CD4-positive, alpha-beta T cell treated with Interleukin-4 for 4 hours (primary cell): ENCODE measurements at places on chromosomes 5 and 9.
A peak's percentile ranks its signal among the peaks of the same experiment; 100 is the strongest.

GRCh38 chr5:170542691-170543293 lies 39.0 kb downstream of the KCNIP1 start:
- DNase-seq, result no peak

DNA sequence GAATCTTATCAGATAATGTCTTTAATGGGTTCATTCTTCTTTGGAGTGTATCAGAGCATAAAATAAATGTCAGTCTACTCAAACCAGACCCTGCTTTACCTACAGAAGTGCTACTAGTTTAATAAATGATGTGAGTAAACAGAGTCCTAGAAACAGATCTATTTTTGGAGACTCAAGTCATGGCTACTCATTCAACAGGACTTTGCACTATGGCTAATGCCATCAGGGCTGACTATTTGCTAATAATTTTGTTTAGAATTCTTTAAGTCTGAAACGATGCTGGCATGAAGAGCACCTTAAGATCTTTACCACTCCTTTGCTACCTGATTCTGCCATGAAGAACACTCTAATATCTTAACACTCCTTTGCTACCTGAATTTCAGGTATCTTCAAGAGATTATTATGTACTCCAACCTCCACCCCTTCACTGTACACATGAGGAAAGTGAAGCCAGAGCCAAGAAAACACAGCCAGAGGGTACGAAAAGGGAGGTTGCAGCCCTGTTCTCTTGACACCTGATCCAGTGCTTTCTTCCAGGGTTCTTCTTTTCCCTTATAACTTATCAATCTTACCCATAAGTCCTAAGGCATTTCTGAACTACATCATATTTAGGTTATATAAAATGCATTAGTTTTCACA lies 62.4 kb downstream of the ZNF608 start:
- DNase-seq, result no peak

GRCh38 chr9:37239224-37239859 lies 119.0 kb downstream of the ZCCHC7 start:
- no peak for DNase-seq

DNA sequence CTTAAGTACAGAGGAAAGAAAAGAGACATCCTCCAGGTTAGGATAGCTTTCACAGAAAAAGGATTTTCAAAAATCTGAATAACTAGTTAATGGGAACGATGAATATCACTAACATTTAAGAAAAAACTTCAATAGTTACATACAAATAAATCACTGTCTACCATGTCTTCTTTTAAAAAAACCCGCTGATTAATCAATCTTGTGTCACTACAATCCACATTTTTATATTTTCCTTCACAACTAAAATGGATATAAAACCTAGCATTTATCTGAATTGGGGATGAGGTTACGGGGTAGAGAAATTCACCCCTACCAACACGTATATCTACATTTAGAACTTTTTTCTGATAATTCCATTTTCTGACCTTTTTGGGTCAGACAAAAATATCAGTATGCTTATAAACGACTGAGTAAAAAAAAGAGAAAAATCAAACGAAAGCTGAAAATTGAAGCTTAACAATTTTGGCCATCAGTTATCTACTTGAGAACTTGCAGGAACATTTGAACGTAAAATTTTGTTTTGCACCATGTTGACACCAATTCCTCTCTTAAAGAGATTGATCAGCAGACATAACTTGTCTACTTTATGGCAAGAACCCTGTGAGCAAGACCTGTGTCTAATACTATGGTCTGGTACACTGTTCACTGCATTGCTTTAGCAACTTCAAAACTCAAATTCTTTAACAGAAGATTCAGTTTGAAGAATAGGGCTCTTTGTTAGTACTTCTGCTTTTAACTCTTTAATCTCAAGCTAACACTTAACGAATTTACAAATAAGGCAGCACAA lies 4.8 kb downstream of the NR3C1 start:
- no peak for DNase-seq

GRCh38 chr5:96381526-96381925 lies 51.5 kb downstream of the PCSK1 start:
- DNase-seq, result peak; percentile 3

GRCh38 chr5:73947906-73948640 lies 322.1 kb downstream of the ARHGEF28 start:
- DNase-seq, result no peak

GRCh38 chr9:573691-574410 lies 267.6 kb upstream of the DMRT1 start:
- DNase-seq, result no peak

DNA sequence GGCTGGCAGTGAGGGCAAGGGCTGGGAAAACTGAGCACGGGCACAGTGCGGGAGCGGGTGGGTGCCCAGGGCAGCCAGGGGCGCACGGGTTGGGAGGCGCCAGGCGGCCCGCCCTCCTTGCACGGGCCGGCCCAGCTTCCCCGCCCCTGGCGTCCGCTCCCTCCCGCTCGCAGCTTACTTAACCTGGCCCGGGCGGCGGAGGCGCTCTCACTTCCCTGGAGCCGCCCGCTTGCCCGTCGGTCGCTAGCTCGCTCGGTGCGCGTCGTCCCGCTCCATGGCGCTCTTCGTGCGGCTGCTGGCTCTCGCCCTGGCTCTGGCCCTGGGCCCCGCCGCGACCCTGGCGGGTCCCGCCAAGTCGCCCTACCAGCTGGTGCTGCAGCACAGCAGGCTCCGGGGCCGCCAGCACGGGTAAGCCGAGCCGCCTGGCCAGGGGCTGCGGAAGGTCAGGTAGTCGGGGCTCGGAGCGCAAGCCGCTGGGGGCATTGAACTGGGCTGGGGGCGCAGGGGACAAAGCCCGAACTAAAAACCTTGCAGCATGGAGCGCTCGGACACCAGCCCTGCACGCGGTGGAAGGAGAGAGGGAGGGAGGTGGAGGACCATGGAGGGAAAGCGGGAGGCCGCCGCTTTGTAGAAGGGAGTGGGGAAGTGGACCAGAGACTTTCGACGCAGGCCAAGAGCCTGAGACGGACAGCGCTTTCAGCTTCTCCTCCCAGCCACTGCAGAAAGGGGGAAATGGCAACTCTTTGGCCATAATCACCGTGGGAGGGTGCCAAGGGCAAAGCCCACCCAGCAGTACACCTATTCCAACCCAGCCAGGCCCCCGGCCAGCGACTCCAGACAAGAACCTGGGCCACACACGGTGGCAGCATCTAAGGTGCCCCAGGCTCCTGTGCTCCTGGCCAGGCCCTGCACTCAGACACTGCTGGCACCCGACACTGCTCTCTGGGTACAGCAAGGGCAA lies at the start of gene TGFBI:
TSS of gene TGFBI (plus strand) at position 207 of the 961 bp plus-strand sequence. CDS start at position 275, 68 bp downstream.
- DNase-seq, result peak; percentile 16

DNA sequence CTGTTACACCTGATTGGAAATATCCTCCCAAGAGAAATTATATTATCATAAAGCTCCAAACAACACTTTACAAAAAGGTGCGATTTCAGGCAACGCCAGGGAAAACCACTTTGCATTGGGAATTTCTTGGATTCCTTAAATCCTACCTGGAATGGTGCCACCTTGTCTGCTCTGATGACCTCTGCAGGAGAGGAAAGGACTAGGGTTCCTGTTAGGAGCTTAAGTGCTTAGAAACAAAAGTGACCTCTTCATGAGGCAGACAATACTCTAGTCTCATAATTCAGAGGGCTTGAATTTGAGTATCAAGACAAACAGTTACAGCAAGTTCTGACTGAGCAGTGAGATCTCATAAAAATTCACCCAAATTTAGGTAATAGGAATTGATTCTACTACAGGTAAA lies 33.9 kb upstream of the GLIS3 start:
- no peak for DNase-seq

DNA sequence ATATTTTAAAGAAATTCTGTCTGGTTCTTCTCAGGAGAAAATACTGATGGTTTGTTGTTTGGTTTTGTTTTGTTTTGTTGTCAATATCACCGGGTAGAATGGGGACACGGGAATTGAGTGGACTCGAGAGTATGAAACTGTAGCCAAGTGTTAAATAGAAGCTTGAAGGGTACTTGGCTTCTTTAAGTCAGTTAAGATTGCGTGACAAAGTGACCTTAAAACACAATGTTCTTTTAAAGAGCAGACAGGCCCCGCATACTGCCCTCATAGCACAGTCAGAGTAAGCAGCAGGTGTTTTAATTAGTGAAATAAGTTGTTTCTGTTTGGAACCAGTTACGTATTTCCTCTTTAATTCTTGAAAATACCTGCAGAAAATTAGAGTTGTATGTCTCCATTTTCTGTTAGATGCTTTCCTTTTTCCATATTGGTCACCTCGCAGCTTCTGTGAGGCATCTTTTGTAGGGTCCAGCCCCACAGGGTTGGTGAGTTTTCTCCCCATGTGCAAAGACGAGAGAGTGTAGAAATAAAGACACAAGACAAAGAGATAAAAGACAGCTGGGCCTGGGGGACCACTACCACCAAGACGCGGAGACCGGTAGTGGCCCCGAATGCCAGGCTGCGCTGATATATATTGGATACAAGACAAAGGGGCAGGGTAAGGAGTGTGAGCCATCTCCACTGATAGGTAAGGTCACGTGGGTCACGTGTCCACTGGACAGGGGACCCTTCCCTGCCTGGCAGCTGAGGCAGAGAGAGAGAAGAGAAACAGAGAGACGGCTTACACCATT lies 9.6 kb downstream of the TRIP13 start:
- no peak for DNase-seq

DNA sequence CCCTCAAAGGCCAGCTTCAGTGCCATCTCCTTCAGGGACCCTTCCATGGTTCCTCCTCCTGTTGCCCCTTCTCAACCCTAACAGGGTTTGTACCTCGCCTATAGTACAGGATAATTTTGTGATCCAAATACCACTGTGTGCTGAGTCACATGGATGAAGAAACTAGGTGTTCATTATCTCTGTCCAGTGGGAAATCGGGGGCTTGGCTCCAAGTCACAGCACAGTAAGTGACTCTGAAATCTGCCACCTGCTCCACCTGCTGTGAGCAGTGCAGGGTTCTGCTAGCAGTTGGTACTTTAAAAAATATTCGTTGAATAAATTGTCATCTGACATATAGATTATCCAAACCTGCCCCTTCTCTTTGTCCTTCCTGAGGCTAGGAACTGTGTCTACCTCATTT lies 123.2 kb upstream of the OTULINL start:
- DNase-seq, result no peak

GRCh38 chr9:79477955-79478771 lies 93.6 kb upstream of the TLE4 start:
- peak; percentile 27 for DNase-seq

DNA sequence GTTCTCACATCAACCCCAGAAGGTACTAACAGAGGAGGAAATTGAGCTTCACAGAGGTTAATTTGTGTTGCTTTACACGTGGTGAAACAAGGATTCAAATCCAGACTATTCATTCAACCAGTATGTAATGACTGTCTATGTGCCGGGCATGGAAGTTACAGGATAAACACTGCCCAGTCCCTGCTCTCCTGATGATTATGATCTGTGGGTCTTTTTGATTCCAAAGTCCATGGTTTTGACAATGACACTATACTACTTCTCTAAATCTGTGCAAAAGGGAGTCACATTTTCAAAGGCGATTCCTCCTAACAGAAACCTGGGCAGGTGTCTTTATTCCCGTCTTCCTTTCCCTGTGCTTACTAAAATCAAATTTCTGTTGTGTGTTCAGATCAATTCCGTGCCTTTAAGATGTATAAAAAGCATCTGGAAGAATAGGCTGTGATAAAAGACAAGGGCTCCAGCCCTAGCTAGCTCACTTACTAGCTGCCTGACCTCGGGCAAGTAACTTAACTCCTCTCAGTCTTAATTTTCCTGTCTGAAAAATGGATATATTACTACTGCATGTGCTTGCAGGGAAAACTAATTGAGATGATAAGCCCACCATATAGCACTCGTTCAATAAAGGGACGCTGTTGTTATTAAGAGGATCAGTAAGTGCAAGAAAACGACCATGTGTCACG lies 970 bp upstream of the CREBRF start:
- no peak for DNase-seq
